ENCODE measurements at places on chromosomes 4 and X. TPM values are rescaled to one million over a fixed set of nuclear protein-coding genes. Genes with fewer than 3 reads are reported as not detected.

DNA sequence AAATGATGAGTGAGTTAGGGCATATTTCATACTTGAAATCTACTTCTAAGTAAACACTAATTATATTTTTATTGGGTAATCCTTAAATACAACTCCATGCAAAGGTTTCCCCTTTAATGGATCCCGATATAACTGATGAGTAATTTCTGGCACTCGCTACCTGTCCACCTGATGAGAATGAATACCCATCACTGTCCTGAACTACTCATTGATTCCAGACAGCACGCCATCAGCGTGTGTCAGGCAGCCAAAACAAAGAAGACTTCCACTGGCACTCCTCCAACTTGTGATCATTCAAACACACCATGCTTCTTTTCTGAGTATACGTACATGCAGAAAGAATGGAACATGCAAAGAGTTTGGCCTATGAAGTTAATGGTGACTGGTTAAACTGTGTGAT, 69.4 kb downstream of the HCCS start:
- no peaks in the 10 kb centered on the region for H3K36me3 ChIP-seq
- H3K27ac ChIP-seq, result no peak overlapping the region
- no peak overlapping the region for H3K4me3 ChIP-seq
- DNase-seq, result no peak

DNA sequence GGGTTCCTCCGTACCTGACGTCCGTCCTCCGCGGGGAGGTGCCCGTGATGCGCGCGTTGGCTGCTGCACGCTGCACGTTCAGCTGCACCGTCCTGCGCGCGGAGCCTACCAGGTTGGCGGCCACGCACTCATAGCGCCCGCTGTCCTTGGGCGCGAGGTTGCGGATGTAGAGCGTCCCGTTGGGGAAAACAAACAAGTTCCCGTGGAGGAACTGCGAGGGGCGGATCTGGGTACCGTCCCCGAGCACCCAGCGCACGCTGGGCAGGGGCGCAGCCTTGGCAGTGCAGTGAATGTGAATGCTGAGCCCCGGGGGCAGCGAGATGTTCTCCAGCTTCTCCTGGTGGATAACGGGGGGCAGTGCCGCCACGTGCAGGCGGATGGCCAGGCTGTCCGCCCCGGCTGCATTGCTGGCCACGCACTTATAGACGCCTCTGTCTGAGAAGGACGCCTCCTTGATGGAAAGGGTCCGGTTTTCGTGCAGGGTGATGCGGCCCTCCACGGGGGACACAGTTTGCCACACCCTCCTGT, 29.2 kb downstream of the MXRA5 start:
- H3K27ac ChIP-seq, result no peak overlapping the region
- no peaks in the 10 kb centered on the region for H3K27me3 ChIP-seq
- DNase-seq, result no peak
- no peaks in the 10 kb centered on the region for H3K4me1 ChIP-seq

- no peak for DNase-seq
- H3K4me1 ChIP-seq, result peaks cover under 1% of the 10 kb centered on the region
- H3K27me3 ChIP-seq, result no peaks in the 10 kb centered on the region
- no peak overlapping the region for H3K4me3 ChIP-seq
- peaks cover 10% of the 10 kb centered on the region for H3K36me3 ChIP-seq
These were observed 46.1 kb upstream of the NAP1L5 start for GRCh38 chr4:88743696-88744095.

- no peak overlapping the region for H3K4me3 ChIP-seq
- H3K27ac ChIP-seq, result no peak overlapping the region
- H3K4me1 ChIP-seq, result peaks cover 18% of the 10 kb centered on the region
- no peaks in the 10 kb centered on the region for H3K27me3 ChIP-seq
- DNase-seq, result no peak
These were observed 1.5 kb downstream of the SETD7 start for GRCh38 chr4:139554642-139554892.

DNA sequence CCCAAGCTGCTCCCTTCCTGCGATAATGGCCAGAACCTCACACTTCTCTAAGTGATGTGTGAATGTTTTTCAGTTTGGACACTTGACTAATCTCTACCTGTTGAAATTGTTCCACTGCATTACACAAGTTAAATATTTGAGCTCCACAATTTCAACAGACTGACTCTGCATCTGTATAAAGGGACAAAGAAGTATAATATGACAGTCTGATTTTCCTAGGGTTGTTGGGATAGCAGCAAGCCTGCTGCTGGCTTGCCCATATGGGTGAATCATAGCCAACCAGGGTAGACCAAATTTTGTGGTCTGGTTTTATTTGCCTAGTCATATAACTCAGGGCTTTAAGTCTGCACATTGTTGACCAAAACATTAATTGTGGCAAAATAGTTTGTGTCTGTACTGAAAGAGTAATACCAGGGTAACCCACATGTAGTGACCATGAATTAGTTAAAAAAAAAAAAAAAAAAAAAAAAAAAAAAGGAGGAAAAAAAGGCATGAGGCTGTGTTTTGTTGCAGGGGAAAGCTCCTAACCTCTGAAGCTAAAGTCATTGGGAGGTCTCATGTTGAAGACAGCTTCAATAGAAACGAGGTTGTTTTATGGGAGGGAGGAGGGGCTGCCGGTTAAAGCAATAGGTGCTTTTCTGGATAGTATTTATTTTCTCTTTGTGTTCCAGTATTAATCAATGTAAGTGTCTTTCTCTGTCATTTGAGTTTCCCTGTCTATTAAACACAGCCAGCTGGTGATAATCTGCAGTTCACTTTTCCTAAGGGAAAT, 534.2 kb downstream of the RAB28 start:
- no peaks in the 10 kb centered on the region for H3K4me1 ChIP-seq
- no peak for DNase-seq
- no peak overlapping the region for H3K4me3 ChIP-seq
- H3K27ac ChIP-seq, result no peak overlapping the region
- no peaks in the 10 kb centered on the region for H3K27me3 ChIP-seq
- H3K36me3 ChIP-seq, result no peaks in the 10 kb centered on the region

DNA sequence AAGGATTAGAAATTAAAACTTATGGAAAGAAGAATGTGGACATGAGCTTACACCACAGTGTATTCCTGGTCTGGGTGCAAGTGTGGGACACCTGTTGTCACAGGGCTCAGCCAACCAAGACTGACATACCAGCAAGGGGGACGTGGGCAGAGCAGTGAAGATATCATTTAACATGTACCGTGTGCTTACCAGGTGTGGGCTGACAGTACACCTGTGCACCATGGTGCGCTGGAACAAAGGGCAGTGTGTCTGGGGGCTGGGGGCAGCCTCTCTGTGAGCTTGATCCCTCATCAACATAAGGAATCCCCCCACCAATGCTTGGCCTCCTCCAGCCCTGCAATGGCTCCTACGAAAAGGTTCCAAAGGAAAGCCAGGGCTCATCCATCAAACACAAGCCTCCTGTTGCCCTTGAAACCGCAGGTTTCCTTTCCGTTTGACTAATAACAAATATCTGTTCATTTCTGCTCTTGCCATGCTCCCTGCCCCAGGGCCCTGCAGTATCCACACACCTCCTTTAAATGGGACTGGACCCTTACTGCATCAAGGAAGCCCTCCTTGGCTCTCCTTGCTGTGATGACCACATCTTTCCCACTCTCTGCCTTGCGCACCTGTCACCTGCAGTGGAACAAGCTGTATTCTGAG, 16.7 kb downstream of the EVC2 start:
- H3K36me3 ChIP-seq, result no peaks in the 10 kb centered on the region
- H3K4me3 ChIP-seq, result no peak overlapping the region
- DNase-seq, result no peak
- H3K27me3 ChIP-seq, result no peaks in the 10 kb centered on the region
- H3K27ac ChIP-seq, result no peak overlapping the region
- no peaks in the 10 kb centered on the region for H3K4me1 ChIP-seq

- H3K4me3 ChIP-seq, result no peak overlapping the region
- no peaks in the 10 kb centered on the region for H3K4me1 ChIP-seq
- no peaks in the 10 kb centered on the region for H3K27me3 ChIP-seq
These were observed 20.0 kb upstream of the KLHL34 start for GRCh38 chrX:21678048-21678612.

Gene MAP3K15
- 0.13 TPM for total RNA-seq

Gene SMR3B
- total RNA-seq, result not detected

Gene STAP1
- total RNA-seq, result 1.1 TPM

Gene HSFX2
- 0.29 TPM for total RNA-seq
